ENCODE measurements at places on chromosomes 5 and 9.
A peak's percentile ranks its signal among the peaks of the same experiment; 100 is the strongest.

- peak; percentile 88 for DNase-seq
Observed at GRCh38 chr9:98226957-98227356, 28.5 kb downstream of the TBC1D2 start.

DNA sequence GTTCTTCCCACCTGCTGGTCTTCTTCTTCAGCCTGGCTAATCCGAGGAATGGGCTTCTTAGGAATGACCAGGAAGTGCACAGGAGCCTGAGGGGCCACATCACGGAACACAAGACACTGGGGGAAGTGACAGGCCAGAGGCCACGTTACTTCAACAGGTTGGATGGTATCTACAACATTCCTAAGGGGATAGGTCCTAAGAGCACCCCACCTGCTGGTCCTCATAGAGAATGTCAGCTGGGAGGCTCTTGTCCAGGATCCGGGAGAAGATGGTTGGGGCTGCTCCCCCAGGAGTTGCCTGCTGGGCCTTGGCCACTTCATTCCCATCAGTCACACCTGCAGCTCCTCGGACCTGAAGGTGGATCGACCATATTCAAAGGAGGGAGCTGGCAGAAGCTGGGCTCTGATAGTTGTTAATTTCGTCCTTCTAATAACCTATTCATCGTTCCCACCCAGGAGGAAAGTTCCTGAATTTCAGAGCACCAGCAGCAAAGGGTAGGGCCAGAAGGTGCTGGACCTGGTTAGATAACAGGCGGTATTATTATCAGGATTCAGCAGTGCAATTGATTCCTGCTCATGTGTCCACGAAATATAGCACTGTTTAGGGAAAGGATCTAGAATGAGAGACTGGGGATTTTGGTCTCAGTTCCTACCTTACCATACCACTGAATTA lies 1.3 kb downstream of the HINT2 start:
- no peak for DNase-seq

DNA sequence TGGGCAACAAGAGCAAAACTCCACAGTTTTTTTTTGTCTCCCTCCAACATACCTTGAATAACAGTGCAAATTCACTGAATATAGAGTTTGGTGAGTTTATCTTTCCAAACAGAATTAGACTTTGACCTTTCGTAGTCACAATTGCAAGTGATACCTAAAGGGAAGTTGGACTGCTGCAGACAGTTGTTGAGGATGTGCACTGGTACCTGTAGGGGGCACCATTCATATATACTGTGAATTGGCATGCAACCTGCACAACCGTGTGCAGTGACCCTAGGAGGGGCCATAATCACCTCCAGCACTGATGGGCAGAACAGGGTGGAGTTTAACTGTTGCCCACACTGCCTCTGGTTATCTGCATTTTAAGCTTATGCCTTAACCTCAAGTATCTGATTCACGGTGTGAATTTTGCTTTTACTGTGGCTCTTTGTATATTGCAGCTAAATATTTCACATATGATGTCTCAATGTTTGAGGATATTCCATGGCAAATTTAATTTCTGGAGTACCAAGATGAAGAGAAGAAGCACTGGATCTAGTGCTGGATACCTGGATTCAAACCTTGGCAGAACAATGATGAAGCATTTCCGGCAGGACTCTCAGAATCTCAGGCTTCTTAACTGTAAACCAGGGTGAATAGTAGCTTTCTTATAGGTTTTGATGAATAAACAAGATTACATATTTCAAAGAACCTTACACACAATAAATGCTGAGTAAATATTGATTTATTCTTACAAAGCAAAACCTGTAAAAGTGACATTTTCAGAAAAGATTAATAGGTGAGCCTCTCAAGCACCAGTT lies 144.3 kb downstream of the ACTBL2 start:
- no peak for DNase-seq

DNA sequence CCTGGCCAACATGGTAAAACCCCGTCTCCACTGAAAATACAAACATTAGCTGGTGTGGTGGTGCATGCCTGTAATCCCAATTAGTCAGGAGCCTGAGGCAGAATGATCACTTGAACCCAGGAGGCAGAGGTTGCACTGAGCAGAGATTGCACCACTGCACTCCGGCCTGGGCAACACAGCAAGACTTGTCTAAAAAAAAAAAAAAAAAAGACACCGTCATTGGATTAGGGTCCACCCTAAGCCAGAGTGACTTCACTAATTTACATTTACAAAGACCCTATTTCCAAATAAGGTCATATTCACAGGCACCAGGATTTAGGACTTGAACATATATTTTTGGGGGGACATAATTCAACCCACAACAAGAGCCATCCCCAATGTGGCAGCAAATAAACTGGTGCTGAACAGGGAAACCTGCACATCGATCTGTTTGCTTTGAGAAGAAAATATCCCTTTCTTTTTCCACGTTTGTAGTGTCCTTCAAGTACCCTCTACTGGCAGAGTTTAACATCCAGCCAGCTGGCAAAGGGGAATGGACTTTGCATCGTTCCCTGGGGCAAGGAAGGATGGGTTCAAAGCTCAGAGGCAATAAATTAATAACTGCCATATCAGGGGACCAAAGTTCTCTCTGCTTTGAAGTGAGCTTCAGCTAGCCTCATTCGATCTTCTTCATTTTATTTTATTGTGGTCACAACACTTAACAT lies 3.7 kb upstream of the DNAJC25 start:
- no peak for DNase-seq

- DNase-seq, result no peak
Observed at GRCh38 chr5:127316011-127316410, 25.4 kb downstream of the MEGF10 start.

DNA sequence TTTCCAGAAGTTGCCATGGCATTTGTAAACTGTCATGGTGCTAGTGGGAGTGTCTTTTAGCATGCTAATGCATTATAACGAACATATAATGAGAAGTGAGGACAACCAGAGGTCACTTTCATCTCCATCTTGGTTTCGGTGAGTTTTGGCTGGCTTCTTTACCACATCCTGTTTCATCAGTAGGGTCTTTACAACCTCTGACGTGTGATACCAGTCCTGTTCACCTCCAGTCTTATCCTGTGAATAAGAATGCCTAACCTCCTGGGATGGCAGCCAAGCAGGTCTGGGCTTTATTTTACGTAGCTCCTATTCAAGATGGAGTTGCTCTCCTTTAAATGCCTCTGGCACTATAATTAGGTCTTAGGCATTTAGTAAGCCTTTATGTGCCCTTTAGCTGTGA lies 20.4 kb upstream of the RFK start:
- DNase-seq, result no peak

DNA sequence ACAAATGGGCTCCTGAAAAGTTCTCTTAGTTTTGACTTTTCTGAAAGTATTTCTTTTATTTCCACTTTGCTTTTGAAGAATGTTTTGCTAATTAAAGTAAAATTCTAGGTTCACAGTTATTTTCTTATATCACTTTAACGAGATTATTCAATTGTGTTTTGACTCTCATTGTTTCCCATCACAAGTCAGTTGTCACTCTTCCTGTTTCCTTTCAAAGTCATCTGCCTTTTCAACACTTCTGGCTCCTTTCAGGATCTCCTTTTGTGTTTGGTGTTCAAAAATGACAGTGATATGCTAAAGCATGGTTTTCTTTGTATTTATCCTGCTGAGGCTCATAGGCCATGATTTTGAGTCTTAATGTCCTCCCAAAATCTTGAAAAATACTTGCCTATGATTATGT lies 235.4 kb upstream of the TAS2R1 start:
- no peak for DNase-seq

DNA sequence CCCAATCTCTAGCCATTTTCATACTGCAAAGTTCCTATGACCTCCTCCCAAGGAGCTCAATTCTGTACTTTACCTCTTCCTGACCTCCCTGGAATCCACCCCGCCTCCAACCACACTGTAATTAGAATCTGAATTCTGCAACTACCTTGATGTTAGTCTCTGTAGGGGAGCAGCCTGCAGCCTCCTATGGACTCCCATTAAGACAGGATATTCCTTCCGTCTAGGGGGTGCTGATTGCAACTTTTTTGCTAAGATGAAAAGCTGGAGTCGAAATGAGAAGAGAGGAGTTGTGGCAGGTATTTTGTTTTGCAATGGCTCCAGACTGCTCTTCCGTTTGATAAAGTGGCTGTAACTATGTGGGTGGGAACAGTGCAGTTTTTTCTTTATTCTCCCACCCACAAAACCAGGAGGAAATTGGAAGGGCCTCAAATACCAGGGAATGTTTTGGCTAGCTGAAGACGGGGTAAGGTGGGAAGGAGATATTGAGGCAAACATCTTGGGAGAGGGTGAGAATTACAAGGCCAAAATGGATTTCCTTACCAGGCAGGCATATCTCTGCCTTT lies 23.8 kb downstream of the ANXA2R start:
- DNase-seq, result no peak

- DNase-seq, result no peak
Observed at GRCh38 chr5:151611127-151611775, 20.1 kb upstream of the FAT2 start.

DNA sequence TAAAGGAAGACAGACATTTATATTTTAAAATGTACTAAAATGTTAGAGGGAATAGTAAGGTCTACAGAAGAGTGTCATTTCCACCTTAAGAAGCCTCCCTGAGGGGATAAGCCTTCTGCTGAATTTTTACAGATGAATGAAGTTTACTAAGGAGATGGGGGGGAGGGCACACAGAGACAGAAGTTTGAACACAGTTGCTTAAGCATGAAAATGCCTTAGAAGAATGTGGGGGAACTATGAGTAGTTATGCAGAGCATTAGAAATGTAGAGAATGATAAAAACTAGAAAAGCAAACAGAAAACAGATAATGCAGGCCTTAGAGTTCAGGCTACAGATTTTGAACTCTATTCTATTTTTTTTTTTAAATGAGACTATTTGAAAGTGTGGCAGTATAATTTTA lies 232.2 kb upstream of the VLDLR start:
- DNase-seq, result no peak

GRCh38 chr9:34289159-34289558 lies 39.9 kb downstream of the KIF24 start:
- DNase-seq, result no peak
